ENCODE measurements at places on chromosomes 3 and 15.

GRCh38 chr15:73756947-73757513 is 3.9 kb upstream of the INSYN1 start:
- no peak for DNase-seq

DNA sequence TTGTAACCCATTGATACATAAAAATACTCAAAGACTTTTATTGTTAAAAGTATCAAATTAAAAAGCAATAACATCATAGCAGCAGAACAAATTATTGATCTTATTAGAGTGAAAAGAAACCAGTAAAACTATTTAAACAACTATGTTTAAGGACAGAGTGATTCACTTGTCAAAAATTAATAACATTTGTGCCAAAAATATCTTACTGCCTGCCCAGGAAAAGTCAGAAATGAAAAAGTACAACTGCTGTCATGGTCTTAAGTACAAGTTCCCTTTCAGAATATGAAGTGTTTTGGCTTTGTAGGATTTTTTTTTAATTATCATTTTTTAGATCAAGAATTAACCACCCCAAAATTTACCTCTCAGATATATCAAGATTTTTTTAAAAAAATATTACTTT is 3.4 kb downstream of the IFT57 start:
- DNase-seq, result no peak

DNA sequence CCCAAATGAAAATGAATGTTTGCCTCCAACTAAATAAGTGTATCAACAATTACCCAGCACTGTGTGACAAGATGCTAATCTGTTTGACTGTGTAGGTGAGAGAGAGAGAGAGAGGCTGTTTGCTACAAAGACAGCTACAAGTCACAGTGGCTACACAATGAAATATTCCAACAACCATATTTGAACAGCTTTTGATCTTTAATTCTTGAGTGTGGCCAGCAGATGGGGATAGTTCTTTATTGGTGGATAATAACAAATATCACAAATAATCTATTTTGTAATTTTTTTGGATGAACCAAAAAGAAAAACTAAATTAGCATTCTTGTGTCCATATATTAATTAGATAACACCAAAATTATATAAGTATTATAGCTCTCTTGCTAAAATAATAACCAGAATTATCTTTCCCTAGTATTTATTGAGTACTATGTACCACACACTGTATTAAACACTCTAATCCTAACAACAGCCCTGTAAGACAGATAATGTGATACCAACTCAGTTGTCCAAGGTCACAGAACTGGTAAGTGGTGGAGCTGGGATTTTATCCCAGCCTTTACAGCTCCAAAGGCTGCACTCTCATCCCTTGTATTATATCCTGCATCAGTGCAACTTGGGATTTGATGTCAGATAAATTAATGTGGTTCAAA is 61.9 kb upstream of the C3orf80 start:
- DNase-seq, result peak; percentile 48

DNA sequence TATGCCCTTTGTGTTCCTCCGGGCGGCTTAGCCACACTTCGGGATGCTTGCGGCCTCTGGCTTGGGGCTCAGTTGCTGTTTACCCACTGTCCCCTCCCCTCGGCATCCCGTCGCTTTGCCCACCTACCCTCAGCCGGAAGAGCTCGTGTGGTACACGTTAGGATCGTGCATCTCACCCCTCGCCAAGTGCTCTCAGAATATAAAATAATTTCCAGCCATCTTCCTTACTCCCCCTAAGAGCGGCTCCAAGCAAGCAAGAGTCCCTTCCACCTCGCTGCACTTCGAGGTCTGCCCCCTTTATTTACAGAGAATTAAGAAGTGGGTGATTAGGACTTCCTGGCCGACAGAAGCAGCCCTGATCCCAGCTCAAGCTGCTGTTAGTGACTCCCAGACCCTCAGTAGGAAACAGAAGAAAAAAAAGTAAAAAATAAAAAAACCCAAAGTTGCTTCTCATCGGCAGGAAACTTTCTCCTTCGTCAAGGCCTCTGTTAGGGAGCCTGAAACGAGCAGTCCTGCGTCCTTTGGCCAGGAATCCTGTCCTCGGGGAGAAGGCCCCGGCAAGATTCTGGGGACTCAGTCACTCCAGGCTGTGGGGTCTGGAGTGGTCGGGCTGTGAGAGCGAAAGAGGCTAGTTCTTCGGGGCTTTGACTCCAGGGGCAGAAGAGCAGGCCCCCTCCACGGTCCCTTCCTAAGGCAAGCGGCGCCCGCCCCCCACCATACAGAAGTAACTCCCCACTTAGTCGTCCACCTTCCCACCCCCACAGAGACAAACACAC is 3.0 kb downstream of the MEIS2 start:
- DNase-seq, result peak; percentile 24

DNA sequence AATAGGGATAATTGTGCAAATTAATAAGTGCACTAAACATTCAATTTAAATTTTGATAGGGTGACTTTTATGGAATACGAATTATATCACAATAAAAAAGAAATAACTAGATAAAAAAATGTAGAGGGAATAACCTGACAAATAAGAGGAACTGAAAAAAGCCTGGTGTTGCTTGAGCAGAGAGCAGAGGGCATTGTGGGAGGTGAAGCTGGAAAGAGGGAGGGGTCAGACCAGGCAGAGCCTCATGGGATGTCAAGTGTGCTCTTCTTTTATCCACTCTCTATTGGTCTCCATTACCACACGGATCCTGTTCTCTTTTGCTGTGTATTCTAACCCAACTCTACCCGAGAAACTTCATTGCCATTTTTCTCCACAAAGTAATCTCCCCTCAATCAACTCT is 264.0 kb upstream of the CRBN start:
- DNase-seq, result no peak

GRCh38 chr15:50747523-50747922 is 18.0 kb downstream of the SPPL2A start:
- DNase-seq, result no peak

GRCh38 chr15:69538379-69538778 is 85.8 kb downstream of the RPLP1 start:
- DNase-seq, result no peak

DNA sequence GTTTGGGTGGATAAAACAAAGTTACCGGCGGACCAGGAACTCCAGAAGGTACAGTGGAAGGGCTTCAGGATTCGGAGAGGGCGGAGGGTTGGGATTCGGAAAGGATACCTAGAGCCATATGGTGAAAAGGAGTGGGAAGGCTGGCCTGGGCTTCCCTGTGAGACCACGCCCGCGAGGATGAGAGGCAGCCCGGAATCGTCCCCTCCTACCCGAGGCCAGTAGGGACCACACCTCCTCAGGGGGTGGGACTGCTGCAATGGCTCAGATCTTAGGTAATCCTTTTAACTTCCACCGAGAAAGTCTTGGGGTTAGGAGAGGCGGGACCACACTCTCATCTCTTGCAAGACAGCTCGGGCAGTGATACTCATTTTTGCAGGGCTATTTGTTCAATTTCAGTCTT is 511.3 kb downstream of the OCA2 start:
- DNase-seq, result no peak

- DNase-seq, result no peak
Observed at GRCh38 chr3:147903026-147903425, 493.9 kb downstream of the ZIC1 start.

- no peak for DNase-seq
Observed at GRCh38 chr3:99084826-99085225, 183.3 kb upstream of the DCBLD2 start.

All from dermis microvascular lymphatic vessel endothelial cell (primary cell).